NCI-H1105 (cell line): ENCODE measurements at places on chromosomes 11 and 22.

GRCh38 chr11:130890039-130890745, 26.1 kb downstream of the SNX19 start:
- no peak for DNase-seq

DNA sequence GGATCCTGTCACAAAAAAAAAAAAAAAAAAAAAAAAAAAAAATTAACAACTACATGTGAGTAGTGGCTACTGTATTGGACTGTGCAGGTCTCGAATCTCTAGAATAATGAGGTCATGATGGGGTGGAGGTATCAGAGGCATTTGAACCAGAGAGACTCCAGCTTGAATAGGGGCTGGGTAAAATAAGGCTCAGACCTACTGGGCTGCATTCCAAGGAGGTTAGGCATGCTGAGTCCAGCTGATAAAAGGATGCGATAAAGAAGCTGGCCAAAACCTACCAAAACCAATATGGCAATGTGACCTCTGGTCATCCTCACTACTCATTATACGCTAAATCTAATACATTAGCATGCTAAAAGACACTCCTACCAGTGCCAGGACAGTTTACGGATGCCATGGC, 5.9 kb upstream of the PACSIN3 start:
- no peak for DNase-seq

DNA sequence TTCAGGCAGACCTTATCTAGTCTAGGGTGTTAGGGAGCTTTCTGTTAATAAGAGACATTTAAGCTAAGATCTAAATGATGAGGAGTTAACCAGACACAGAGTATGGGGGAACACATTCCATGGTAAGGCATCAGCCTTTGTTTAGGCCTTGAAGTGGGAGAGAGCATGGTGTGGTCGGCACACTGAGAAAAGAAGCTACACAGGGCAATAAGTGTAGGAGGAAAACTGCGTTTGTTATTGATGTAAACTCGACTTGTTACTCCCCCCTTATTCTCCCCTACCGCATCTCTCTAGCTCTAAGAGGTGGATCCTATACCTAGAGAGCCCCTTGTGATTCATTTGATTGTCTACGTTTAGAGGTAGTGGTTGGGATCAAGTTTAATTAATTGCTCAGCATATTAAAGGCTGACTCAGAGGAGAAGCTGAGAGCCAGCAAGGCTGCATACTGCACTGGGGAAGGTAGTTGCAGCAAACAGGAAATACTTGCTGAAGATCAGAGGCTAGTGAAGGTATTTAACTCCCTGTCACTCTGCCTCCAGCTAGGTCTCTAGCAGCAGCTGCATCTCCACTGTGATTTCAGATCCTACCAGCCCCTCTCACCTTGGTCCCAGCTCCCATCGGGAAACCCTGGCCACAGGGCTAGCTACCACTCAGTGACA, 86.8 kb upstream of the TEAD1 start:
- no peak for DNase-seq

DNA sequence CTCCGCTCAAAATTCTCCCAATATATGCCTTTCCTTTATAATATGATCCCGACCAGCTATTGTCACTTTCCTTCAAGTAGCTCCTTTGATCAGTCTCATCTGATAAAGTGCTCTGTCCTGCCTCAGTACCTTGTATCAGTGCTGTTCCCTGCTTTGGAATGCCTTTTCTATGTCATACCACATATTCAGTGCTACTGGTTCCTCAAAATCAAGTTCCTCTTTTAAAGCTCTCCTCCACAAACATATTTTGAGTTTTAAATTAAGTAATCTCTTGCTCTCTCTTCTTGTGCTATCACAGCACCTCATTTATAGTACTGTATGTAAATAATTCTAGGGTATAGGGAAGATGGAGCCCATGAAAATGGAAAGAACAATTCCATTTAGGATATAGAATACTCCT, 137.1 kb upstream of the CTSC start:
- no peak for DNase-seq

- DNase-seq, result no peak
Observed at GRCh38 chr11:106369224-106369623, 291.8 kb downstream of the AASDHPPT start.
